ENCODE measurements at places on chromosomes 12 and 14.

DNA sequence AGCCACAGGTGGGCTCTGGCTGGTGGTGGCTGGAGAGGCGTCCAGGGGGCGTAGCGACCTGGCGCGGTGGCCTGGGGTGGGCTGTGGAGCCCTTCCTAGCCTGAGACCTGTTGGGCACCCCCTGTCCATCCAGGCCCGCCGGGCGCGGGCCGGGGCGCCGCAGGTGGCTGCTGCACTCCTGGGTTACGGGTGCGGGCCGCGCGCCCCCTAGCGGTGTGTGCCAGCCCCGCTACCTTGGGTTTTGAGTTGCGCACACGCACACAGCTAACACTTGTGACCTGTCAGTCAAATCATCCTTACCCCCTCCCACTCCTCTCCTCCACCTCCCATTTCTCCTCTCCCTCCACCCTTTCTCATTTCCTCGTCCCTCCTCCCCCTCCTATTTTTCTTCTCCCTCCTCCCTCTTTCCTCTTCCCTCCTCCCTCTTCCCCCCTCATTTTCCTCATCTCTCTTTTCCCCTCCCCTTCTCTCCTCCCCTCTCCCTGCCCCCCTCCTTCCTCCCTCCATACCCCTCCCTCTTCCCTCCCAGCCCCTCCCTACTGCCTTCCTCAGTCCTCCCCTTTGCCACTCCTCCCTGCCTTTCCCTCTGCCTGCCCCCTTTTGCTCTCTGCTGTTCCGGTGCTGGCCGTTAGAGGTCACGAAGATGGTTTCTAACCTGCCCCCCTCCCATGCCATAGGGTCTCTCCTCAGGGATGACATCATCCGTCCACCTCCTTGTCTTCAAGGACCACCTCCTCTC lies 2.3 kb downstream of the MEG3 start:
- no peaks in the 10 kb centered on the region for H3K27me3 ChIP-seq
- no peaks in the 10 kb centered on the region for H3K36me3 ChIP-seq
- H3K4me3 ChIP-seq = peak overlapping the region; percentile 53
- no peak for DNase-seq
- H3K4me1 ChIP-seq = no peaks in the 10 kb centered on the region

GRCh38 chr14:88005050-88005481 lies at the start of gene GPR65:
TSS of gene GPR65 (plus strand) at chr14:88005135. CDS start at chr14:88010848, 5,713 bp downstream.
- H3K4me1 ChIP-seq = no peaks in the 10 kb centered on the region
- H3K27me3 ChIP-seq = no peaks in the 10 kb centered on the region
- no peak within 1 kb of the TSS for H3K4me3 ChIP-seq
- H3K27ac ChIP-seq = peak within 1 kb of the TSS; percentile 69

DNA sequence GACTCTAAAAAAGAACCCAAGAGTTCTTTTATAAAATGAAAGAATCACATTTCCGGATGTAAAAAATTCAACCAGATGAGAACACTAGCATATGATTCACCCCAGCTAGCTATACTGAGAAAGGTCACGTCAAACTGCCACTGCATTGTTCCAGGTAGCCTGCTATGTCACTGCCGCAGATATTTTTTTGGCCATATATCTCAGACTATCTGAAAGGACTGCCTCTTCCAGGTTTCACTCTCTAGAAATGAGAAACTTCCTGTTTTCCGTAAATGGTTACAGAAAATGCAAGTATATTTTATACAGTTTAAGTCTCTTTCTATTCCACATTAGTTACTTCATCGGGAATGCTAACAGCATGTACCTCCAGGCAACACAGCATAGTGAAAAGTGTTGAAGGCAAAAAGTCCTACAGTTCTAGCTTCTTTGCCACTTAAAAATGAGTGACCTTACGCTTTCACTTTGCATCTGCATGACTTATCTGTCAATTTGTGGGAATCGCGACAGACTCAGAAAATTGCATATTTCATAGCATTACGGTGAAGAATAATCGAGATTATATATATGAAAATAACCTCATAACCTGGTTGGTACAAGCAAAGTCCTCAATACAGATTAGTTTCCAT lies 105.2 kb downstream of the MED13L start:
- no peaks in the 10 kb centered on the region for H3K36me3 ChIP-seq
- no peaks in the 10 kb centered on the region for H3K27me3 ChIP-seq
- no peak for DNase-seq
- H3K27ac ChIP-seq = peak overlapping the region; percentile 5

DNA sequence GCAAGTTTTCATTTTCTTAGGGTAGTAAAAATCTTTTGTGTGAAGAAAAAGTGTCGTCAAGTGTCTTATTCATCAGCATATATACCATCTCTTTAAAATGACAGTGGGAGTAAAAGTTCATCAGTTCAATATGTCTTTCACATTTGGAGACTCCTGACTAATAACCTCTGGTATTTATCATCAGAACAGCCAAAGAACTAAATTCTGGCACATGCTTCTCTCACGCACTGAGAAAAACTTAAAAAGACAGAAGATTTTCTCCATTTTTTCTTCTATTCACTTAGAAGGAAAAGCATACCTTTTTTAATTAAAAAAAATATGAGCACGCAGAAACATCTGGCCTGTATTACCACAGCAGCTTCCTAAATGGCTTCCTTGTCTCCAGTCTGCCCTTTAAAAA lies 265.7 kb downstream of the AKAP6 start:
- H3K4me3 ChIP-seq = no peak overlapping the region
- H3K27ac ChIP-seq = no peak overlapping the region
- no peaks in the 10 kb centered on the region for H3K27me3 ChIP-seq
- H3K36me3 ChIP-seq = no peaks in the 10 kb centered on the region
- H3K4me1 ChIP-seq = peaks cover 13% of the 10 kb centered on the region

GRCh38 chr12:71870416-71870815 lies 30.9 kb downstream of the TBC1D15 start:
- DNase-seq = no peak
- no peaks in the 10 kb centered on the region for H3K27me3 ChIP-seq
- peaks cover 41% of the 10 kb centered on the region for H3K4me1 ChIP-seq

DNA sequence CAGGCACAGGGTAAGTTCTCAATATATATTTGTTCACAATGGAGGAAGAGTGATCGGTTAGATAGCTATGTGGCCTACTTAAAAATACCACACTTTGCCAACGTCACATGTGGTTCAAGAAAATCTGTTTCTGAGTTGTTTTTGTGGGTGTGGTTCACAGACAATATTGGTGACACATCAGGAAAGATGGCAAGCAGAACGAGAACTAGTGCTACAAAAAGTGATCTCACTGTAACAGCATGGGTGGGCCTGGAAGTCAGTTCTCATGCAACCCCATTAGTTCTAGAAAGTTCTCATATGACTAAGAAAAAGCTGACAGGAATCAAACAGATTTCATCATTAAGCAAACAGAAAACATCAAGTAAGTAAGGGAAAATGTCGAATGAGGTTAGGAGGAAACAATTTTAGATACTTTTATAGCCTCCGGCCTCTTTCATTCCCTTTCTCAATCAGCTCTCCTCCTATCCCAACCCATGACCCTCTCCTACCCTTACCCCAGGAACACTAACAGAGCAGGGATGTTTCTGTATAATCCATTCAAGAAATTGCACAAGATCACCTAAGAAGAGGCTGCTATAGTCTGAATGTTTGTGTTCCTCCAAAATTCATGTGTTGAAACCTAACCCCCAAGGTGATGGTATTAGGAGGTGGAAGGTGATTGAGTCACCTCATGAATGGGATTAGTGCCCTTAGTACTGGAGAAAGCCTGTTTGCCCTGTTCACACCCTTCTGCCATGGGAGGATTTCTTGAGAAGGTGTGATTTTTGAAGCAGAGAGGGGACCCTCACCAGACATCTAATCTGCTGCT lies 15.5 kb upstream of the NTN4 start:
- H3K36me3 ChIP-seq = no peaks in the 10 kb centered on the region
- peak overlapping the region; percentile 70 for H3K27ac ChIP-seq
- no peak for DNase-seq
- H3K27me3 ChIP-seq = no peaks in the 10 kb centered on the region

Measured in esophagus squamous epithelium (tissue), 5 donors.